ENCODE measurements at places on chromosomes 12 and 14. TPM values are rescaled to one million over a fixed set of nuclear protein-coding genes. Genes with fewer than 3 reads are reported as not detected.

EPYC gene
- 2.2 TPM for total RNA-seq

DNA sequence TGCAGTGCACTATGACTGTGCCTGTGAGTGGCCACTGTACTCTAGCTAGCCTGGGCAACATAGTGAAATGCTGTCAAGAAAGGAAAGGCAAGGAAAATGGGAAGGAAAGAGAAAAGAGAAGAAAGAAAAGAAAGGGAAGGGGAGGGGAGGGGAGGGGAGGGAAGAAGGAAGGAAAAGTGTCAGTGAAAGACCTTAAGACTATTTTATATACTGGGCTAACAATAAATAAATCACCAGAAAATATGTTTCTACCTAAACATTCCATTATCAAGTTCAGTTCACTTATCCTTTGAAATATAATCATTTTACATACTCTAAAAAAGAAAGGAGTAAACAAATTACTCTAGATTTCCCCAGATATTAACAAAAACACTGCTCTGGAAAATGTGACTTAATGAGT lies 22.1 kb downstream of the COCH start:
- no peak for DNase-seq

BMAL2 gene
- 22.4 TPM for total RNA-seq

- no peak for DNase-seq
Measured at GRCh38 chr14:91484186-91484585, 25.9 kb downstream of the PPP4R3A start.

DNA sequence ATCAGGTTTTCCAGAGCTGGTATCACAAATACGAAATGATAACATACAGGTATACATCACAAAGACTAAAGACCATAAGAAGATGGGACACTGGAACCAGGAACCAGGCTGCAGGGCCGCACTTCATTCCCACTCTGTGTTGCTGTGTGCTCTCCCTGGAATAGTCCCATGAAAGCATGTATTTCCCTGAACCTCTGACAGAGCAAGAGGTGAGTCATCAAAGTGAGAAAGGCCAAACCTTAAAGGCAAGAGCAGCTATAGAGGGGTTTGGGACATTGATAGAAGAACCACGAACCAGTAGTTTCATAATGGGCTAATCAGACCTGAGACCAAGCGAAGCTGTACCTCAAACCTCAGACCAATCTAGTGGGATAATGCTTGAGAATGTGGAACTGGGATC lies 283.0 kb upstream of the PRKD1 start:
- DNase-seq, result no peak

GRCh38 chr12:15599266-15600037 lies 189.7 kb downstream of the EPS8 start:
- DNase-seq, result peak; percentile 95

DNA sequence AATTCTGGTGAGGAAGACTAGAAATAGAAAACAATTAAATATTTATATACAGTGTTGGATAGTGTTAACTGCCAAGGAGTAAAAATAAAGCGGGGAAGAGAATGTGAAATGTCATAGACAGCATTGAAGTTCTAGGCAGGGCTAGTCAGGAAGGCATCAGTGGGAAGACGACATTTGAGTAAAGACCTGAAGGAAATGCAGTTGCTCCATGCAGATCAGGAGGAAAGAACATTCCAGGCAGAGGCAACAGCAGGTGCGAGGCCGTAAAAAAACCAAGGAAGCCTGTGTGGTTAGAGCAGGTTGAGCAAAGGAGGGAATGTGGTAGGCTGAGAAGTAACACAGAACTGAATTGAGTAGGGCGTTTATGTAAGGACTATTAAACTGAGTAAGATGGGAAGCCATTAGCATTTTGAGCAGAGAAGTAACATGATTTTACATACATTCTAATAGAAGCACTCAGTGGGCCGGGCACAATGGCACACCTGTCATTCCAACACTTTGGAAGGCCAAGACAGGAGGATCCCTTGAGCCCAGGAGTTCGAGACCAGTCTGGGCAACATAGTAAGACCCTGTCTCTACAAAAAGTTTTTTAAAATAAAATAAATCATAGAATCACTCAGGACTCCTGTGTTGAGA lies 14.9 kb downstream of the SLC35E3 start:
- no peak for DNase-seq

DNA sequence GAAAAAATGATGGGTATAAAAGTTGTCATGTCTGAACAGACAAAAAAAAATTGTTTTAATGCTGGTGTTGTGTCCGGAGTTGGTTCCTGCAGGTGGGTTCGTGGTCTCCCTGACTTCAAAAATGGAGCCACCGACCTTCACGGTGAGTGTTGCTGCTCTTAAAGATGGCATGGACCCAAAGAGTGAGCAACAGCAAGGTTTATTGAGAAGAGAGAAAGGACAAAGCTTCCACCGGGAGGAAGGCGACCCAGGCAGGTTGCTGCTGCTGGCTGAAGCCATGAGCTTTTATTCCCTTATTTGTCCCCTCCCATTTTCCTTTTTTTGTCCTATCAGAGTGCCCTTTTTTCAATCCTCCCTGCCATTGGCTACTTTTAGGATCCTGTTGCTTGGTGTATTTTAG lies at the start of gene TAS2R31:
TAS2R31 (minus strand) TSS at position 101 of the 400 bp plus-strand sequence; CDS start at position 29, 72 bp downstream.
- no peak for DNase-seq

DNA sequence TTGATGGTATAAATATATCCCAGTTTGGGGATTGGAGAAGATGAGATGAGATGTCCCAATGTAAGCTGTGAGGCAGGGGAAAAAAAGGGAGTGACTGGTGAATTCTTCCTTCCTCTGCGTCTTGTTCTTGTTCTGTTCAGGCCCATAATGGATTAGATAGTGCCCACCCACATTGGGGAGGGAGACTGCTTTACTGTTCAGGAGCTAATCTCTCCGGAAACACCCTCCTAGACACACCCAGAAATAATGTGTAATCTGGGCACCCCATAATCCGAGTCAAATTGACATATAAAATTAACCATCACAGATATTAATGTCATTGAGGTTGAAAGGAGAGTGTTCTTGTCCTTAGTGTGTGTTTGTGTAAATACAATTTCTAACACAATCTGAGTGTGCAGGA lies 29.3 kb downstream of the ETV6 start:
- no peak for DNase-seq

UBE2N gene
- total RNA-seq, result 68.1 TPM

- peak; percentile 36 for DNase-seq
Measured at GRCh38 chr14:86574051-86574777, 1044.3 kb downstream of the FLRT2 start.

DNA sequence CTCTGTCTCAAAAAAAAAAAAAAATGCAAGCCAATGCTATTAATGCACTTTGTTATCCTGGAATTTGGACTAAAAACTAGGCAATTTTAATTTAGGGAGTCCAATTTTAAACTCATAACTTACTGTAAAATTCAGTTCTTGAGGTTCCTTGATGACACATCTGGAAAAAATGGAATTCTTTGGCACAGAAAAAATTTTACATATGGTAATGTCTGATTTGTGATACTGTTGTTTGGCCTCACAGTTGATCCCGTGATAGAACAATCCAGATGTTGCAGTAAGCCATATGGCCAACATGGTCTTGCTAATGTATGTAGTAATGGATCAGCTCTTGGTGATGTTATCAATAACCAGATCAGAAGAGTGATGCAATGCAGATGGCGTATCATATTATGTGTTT lies 1089.8 kb downstream of the FLRT2 start:
- DNase-seq, result no peak

- DNase-seq, result no peak
Measured at GRCh38 chr14:50750323-50750722, 80.6 kb downstream of the NIN start.

GRCh38 chr12:44674875-44675274 lies 201.2 kb downstream of the NELL2 start:
- DNase-seq, result no peak

- DNase-seq, result no peak
Measured at GRCh38 chr12:124509300-124509675, 58.1 kb downstream of the NCOR2 start.

- no peak for DNase-seq
Measured at GRCh38 chr14:105084741-105085571, 19.7 kb upstream of the GPR132 start.

SRP54 gene
- 46.7 TPM for total RNA-seq

ACVR1B gene
- 34.9 TPM for total RNA-seq

KLRD1 gene
- total RNA-seq, result 5.1 TPM

DNA sequence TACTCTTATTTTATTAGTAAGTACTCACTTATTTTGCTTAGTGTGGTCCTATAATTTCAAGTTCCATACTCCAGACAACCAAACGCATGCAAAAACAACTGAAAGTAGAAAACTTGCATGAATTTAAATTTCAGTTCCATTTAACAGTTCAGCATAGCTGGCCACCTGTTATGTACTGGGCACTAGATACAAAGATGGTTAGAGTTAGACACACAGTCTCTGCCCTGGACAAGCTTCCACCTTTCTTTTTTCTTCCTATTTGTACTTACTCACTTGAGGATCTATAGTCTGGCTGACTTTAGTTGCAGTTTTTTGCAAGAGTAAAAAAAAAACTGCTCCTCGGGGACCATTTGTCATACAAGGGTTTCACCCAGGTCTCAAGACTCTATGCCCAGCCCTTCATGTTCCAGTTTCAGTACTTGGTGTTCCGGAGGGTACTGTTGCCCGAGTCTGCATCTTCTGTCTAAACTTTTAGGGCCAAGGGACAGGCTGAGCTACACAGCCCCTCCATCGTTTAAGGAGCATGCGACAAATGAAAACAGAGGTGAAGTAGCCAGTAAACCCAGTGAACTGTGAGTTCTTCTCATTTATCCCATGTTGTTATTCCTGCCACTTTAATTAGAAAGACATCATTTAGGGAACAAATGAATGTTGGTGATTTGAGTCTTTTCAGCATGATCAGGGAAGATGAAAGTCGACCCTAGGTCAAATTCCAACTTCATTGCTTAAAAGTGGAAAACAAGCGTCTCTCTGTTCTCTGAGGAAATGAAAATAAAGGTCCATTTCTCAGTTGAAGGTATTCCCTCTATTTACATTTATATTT lies 22.3 kb downstream of the RPGRIP1 start:
- DNase-seq, result no peak

ABHD4 gene
- total RNA-seq, result 12.3 TPM

AKAP5 gene
- total RNA-seq, result 16.6 TPM

DNA sequence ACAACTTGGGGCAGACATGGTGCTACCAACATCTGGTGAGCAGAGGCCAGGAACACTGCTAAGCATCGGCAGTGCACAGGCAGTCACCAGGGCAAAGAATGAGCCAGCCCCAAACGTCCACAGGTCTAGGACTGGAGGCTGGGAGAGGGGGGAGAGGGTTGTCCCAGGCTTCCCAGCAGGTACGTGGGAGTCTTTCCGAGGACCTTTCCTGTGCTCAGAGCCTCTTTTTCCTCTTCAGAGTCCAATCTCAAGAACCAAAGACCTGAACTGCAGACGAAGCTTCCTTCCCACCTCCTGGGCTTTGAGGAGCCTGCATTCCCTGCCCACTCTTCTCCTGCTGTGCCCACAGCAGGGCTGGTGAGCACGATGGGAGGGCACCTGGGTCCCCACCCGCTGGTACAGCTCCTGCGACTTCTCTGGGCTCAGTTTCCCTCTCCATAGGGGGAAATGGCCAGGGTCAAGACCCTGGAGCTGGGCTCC lies 48.7 kb downstream of the DLK1 start:
- no peak for DNase-seq

DNA sequence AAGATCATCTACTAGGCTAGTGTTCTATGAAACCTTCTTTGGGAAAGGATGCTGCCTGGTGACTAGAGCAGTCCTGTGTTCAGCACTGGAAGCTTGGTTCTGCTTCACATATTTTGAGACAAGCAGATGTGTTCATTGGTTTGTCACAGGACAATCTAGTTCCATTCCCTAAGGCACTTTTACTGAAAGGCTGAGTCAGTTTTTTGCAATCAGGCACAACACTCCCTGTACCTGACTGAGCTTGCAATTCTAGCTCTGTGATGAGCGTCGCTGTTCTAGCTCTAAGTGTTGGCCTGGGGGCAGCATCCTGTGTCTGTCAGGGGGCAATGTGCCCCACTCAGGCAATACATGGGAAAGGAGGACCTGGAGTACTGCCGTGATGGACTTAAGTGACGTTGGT lies 144.4 kb downstream of the CAND1 start:
- DNase-seq, result peak; percentile 71

CCDC38 gene
- 20.9 TPM for total RNA-seq

DNA sequence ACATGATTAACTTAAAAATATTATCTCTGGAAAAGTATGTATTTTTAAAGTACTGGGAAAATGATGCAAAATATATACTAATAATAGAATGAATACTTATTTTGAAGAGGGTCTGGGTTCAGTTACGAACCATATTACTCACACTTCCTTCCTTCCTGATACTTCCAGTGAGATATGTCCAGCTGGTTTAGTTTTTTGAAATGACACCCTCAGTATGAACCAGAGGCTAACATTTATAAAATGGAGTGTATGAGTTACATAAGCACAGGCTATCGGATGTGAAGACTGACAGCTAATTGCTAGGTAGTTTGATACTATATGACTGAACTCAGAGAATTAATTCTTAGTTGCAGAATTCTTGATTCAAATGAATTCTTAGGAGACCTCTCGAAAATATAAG lies 122.9 kb downstream of the OTOGL start:
- no peak for DNase-seq

C14orf132 gene
- 15.2 TPM for total RNA-seq

DNA sequence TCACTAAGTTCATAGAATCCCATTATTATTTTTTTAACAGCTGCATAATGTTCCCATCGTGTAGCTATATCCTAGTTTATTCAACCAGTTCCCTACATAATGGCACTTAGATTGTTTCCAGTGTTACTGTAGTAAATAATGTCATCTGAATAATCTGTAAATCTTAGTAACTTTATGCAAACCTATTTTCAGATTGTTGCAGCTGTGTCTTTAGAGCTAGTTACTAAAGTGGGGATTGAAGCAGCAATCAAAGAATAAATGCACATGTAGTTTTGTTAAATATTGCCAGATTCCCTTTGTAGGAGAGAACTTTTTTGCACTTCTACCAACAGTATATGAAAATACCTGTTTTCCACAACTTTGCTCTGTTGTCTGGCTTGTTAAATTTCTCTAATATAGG lies 13.1 kb downstream of the ARID2 start:
- no peak for DNase-seq

NR1H4 gene
- total RNA-seq, result 1.7 TPM

GRCh38 chr14:67004521-67004920 lies 184.7 kb upstream of the GARIN2 start:
- no peak for DNase-seq

- DNase-seq, result peak; percentile 88
Measured at GRCh38 chr12:11877869-11878780, 192.6 kb upstream of the BCL2L14 start.

CCDC196 gene
- 1.9 TPM for total RNA-seq

GRCh38 chr12:88944397-88944796 lies 364.1 kb upstream of the KITLG start:
- no peak for DNase-seq

- DNase-seq, result no peak
Measured at GRCh38 chr12:52190860-52191729, 719 bp downstream of the KRT80 start.

GRCh38 chr12:122740351-122740750 lies 9.7 kb upstream of the HCAR1 start:
- no peak for DNase-seq

TAS2R8 gene
- 1.7 TPM for total RNA-seq

PRIMA1 gene
- 0.48 TPM for total RNA-seq

CDH24 gene
- 5.3 TPM for total RNA-seq

GRCh38 chr12:87253157-87253556 lies 776.0 kb downstream of the C12orf50 start:
- DNase-seq, result no peak

Measured in umbilical cord (tissue), 2 donors.